DMS79 treated with DMSO at 0.1 percent for 48 hours (cell line): ENCODE measurements at places on chromosomes 3 and 15.

DNA sequence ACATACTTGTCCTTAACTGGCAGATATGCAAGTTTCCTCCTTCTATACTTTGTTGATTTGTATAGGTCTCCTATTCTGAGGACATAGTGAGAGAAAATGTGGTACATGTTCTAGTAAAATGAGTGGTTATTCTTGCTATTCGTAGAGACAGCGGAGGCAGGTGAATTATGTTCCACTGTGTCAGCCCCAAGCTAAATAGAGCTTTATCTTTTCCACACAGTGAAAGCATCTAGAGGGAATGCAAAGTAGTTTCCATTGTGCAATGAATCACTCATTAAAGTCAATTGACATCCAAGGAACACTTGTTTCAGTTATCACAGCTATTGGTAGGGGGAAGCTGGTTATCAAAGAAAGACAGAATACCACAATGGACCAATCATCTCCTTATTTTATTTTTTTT is 262.4 kb downstream of the NLGN1 start:
- DNase-seq: no peak

- no peak for DNase-seq
Measured at GRCh38 chr15:60394689-60395097, 3.1 kb downstream of the ANXA2 start.

- DNase-seq: no peak
Measured at GRCh38 chr15:28913171-28913765, 27.5 kb downstream of the APBA2 start.

- no peak for DNase-seq
Measured at GRCh38 chr3:31247063-31247447, 285.7 kb upstream of the STT3B start.

DNA sequence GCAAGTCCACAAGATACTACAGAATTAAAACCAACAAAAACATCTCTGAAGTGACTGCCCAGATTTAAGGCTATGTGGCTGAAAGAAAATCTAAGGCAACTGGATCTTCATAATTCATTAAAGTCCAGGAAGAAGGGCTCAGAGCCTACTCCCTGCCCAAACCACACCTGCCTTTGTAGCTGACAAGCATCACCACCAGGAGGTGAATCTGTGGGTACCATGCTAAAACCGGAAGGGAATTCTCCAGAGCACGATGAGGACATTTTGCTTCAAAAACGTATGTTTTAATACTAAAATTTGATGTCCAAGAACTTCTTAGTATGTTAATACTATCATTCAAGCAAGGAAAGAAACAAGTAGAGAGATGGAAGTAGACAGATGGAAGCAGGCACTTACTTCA is 495.9 kb upstream of the NECTIN3 start:
- no peak for DNase-seq

DNA sequence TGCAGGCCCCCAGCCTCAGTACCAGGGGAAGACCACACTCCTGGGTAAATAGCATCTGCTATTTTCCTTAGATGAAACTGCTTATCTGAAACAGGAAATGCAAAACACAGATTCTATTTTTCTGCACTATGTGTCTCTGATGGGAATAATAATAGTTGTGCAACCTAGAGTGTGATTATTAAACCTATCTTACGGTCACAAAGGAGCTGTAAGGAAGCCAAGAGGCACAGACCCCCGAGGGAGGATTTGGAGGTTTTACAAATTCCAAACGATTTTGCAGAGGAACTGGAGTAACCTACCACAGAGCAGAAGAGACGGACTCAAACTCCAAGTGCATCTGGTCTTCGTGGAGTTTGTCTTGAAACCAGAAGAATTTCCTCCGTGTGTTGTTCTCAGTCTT is 14.1 kb upstream of the APOD start:
- no peak for DNase-seq

DNA sequence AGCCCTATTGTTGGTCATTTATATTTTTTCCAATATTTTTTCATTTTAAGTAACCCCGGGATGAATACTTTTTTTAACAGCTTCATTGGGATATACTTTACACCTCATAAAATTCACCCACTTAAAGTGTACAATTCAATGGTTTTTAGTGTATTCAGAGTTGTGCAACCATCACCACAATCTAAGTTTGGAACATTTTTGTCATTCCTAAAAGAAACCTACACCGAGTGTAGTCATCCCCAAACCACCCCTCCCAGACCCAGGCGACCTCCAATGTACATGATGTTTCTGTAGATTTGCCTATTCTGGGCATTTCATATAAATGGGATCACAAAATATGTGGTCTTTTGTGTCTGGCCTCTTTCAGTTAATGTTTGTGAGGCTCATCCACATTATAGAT is 118.3 kb upstream of the FRMD4B start:
- DNase-seq: no peak

DNA sequence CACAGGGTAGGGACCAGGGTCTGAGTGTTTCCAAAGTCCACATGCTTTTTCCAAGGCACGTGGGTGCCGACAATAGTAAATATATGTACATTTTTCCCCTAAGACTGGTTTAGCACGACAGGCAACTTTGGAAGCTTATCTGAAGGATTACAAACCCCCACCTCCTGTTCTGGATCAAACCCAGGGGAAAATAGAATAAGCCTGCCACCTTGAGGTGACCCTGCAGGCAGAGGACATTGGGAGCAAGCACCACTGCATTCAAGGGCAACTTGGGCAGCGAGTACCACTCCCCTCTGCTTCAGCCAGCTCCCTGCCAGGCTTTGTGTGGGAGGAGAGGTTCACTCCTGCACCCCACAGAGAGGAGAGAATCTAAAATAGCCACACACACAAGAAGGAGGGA is 44.8 kb downstream of the KBTBD12 start:
- DNase-seq: peak; percentile 76

- DNase-seq: peak; percentile 23
Measured at GRCh38 chr3:61809879-61810278, 248.5 kb downstream of the PTPRG start.
